Stimulated activated CD8-positive, alpha-beta memory T cell treated with anti-CD3 and anti-CD28 coated beads, Interleukin-4, amount 100 ng/mL, for 1 hour (primary cell): ENCODE measurements at places on chromosomes 16 and 17.

DNA sequence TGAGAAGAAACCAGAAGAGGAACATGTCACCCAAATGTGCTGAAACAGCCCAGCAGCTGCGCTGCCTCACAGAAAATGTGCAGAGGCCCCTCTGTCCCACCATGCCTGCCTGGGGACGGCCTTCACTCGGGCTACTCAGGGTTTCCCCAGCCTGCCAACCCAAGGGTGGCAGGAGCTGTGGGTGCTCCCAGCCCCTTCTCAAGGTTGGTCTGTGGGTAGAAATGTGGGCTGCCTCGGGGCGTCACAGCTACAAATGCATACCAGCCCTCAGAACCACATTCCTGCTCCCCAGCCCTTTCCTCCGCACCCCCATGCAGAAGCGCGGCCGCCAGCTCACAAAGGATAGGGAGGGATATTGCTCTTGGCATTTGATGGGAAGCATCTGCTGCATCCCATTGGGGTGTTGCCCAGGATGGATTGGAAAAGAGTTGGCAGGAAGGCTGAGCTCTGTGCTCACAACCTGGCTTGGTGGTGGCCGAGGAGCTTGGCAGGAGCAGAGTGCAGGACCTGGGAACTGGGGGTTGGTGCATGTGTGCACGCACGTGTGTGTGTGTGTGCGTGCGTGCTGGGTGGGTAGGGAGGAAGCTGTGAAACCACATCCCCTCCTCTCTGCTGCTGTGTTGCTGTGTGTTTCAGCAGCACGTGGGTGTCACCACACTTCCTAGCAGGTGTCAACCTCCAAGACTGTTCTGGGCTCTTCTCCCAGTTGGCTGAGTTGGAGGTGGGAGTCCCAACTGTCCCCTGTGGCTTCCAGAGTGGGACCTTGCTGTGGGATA, 304.4 kb downstream of the SEC14L1 start:
- DNase-seq: no peak

- DNase-seq: no peak
Measured at GRCh38 chr17:5619088-5619740, 34.9 kb upstream of the NLRP1 start.

- DNase-seq: no peak
Measured at GRCh38 chr17:30717291-30718098, 107.0 kb downstream of the CRLF3 start.

- DNase-seq: no peak
Measured at GRCh38 chr16:72236866-72237265, 64.9 kb upstream of the PMFBP1 start.

- DNase-seq: no peak
Measured at GRCh38 chr17:75047398-75048098, 523 bp downstream of the KCTD2 start.

- DNase-seq: no peak
Measured at GRCh38 chr16:82833378-82833993, 206.7 kb downstream of the CDH13 start.

- DNase-seq: no peak
Measured at GRCh38 chr17:63697341-63698286, 2.3 kb downstream of the LIMD2 start.

- no peak for DNase-seq
Measured at GRCh38 chr17:63741143-63741407, 524 bp downstream of the STRADA start.

DNA sequence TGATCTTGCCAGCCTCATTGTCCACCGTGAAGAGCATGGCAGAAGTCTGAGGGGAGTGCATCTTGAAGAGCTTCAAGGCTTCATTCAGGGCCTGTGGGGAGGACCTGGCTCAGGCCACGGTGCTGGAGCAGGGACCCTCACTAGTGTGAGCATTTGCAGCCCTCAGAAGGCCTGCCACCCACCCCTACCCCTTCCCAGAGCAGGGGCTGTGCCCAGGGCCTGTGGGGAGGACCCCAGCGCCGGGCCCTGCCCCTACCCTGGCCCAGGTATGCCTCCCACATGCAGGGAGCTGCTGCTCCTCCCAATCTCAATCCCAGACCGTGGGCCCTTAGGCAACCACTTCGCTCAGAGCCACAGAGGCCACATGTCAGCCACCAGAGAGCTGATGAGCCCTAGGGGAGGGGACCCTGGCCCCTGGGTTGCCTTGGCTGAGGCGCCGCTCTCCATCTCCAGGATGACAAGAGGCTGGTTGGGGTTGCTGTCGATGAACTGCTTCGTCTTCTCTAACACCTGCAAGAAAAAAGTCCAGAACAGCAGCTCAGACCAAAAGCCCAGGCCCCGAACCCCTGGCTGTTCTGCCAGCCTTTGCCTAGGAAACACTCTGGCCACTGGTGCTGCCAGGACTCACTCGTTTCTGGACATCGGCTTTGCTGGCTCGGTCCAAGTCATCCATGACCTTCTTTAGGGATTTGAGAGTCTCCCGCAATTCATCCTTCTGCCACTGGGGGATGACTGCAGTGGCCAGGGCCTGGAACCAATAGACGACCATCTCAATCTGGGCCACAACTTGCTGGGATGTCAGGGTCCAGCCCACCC, 1.8 kb upstream of the EXOSC6 start:
- DNase-seq: no peak

GRCh38 chr17:11908711-11909146, 88.5 kb downstream of the ZNF18 start:
- no peak for DNase-seq

GRCh38 chr16:17359788-17360390, 110.9 kb downstream of the XYLT1 start:
- DNase-seq: no peak

DNA sequence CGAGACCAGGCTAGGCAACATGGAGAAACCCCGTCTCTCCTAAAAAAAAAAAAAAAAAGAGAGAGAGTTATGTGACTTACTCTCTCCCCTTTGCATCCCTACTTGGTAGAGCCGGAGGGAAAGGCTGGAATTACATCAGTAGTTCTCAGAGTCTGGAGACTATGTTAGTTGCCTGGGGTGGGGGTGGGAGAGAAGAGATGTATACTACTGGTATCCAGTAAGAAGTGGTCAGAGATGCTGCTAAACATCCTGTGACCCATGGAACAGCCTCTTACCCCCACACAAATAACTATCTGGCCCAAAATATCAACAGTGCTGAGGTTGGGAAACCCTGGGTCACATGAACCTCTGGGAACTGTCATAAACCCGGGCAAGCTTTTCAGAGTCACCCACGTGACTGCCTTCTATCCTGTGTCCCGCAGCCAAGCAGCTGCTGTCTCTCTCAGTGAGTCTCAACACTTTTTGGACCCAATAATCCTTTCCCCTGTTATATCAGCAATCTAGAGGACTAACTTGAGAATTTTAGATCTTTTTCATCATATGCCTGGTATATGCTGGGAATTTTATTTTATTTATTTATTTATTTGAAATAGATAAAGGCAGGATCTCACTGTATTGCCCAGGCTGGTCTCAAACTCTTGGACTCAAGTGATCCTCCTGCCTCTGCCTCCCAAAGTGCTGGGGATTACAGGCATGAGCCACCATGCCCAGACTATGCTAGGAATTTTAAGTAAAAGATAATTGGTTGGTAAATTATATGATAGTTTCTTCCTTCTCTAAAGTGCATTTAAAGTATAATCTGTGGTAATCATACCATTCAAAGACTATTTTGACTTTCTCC, 8.7 kb downstream of the EIF1 start:
- DNase-seq: no peak

DNA sequence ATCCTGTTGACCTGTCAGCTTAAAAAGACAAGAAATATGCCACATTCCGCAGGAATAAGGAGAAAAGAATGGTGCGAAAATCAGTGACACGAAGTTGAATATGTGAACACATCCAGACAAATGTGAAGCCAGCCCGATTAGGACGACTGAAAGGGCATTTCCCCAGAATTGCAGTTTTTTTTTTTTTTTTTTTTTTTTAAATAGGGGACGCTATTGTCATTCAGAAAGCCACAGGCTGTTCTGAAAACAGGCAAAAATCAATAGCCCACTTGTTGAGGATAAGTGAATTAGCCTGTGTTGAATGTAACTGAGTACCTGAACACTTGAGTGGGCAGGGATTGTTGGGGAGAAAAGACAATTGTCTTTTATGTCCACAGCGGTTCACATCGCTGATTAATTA, 507.1 kb downstream of the WWOX start:
- DNase-seq: no peak

DNA sequence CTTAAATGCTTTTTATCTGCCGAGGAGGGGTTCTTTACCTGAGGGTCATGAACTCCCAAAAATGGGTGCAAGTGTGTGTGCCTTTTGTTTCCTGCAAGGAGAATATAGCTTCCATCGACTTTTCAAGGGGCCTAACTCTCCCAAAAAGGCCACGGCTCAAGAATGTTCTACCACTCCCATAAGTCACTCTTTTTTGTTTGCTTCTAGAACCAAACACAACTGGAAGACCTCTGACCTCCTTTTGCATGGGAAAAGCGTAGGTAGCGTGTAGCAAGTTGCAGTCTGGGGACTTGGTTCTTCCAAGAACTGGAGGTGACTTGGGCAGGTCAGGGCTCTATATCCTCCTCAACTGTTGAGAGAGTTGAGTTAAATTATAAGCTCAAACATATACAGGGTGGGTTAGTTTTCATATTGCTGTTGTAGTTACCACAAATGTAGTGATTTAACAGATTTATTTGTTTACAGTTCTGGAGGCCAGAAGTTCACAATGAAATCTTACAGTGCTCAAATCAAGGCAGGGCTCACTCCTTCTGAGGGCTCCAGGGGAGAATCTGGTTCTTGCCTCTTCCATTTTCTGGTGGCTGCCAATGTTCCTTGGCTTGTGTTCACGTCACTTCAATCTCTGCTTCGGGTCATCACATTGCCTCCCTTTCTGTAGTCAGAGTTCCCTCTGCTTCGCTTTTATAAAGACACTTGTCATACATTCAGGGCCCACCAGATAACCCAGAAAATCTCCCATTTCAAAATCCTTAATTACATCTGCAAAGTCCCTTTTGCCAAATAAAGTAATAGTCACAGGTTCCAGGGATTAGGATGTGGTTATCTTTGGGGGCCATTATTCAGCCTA, 1.4 kb downstream of the TMEM97 start:
- DNase-seq: no peak

DNA sequence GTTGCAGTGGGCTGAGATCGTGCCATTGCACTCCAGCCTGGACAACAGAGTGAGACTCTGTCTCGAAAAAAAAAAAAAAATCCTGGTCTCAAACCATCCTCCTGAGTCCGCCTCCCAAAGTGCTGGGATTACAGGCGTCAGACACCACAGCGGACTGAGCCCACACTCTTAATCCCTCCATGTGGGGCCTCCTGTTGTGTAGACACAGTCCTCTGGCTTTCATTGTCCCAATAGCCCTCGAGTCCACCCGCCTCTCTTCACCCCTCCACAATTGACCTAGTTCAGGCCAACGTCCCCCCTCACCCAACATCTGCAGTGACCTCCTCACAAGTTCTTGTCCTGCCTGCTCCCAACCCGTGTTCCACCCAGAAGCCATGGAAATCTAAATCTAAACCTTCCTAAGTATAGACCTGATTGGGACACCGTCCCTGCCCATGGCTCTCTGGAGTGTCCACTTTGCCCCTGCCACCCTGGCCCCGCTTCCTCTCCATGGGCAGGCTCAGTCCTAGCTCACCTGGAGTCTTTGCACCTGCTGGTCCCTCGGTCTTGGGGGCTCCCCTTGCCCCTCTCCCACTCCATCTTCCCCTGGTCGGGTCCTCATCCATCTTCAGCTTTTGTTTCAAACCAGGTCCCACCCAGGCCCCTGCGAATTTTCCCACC, 46.7 kb downstream of the HAPSTR1 start:
- DNase-seq: no peak

- DNase-seq: no peak
Measured at GRCh38 chr16:22924492-22924891, 110.5 kb downstream of the HS3ST2 start.

- no peak for DNase-seq
Measured at GRCh38 chr16:88747588-88748301, 37.3 kb downstream of the PIEZO1 start.

DNA sequence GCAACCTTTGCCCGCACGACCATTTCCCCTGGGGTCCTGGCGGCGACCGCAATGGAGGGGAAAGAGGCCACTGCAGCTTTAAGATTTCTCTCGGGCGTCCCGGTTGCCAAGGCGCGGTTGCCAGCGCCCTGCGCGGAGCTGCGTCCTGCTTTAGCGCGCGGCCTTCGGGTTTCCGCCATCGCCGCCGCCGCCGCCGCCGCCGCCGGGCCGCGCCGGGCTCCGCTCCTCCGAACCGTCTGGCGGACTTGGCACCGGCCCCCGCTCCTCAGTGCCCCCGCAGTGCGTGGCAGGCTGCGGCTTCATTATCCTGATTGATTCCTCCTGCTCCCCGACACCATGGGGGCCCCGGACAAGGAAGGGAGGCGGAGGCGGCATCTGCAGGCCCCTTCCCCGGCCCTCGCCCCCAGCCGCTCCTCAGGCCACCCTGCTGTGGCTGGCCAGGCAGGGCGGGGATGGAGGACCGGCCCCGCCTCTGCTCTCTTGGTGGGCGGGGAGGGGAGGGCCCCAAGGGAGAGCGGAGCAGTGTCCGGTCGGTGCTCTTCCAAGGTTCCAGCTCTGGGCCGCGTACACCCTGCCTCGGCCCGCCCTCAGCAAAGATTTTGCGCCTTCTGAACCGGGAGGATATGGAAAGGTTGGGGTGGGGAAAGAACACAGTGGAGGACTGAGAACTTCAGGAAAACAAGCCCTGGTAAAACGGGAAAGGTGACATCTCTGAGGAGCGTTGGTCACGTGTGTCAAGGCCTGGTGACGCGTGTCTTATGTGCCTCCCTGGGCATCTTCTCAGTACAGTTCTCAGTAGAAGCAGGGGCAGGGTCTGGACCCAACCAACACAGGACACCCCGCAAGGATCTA, 34.0 kb downstream of the NEUROD2 start:
- DNase-seq: no peak

DNA sequence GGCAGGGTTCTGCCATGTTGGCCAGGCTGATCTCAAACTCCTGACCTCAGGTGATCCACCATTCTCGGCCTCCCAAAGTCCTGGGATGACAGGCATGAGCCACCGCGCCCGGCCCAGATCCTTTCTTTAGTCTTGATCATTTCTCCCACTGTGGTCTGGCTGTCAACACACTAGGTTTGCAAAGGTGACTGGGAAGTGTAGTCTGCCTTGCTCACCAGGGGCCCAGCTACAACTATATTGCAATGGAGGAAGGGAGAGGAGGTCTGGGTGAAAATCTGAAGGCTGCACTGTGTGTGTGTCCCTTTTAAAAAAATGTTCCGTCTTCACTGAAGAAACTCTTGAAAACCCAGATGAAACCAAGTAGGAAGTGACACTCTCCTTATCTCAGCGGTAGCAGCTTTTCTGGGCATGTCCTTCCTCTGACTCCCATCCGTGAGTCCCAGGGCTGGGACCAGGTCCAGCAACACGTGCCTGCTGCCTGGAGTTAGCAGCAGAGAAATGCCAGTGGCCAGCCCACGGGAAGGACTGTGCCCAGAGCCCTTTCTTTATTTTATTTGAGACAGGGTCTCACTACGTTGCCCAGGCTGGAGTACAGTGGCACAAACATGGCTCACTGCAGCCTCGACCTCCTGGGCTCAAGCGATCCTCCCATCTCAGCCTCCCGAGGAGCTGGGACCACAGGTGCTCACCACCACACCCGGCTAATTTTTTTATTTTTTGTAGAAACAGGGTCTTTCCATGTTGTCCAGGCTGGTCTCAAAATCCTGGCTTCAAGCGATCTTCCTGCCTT, 17.8 kb upstream of the KIF19 start:
- no peak for DNase-seq

GRCh38 chr16:17294856-17295255, 175.9 kb downstream of the XYLT1 start:
- DNase-seq: no peak
